Tongue (tissue), 3 donors: ENCODE measurements at places on chromosomes 4 and X. TPM values are rescaled to one million over a fixed set of nuclear protein-coding genes. Genes with fewer than 3 reads are reported as not detected.

Gene CT45A5
- total RNA-seq: not detected

DNA sequence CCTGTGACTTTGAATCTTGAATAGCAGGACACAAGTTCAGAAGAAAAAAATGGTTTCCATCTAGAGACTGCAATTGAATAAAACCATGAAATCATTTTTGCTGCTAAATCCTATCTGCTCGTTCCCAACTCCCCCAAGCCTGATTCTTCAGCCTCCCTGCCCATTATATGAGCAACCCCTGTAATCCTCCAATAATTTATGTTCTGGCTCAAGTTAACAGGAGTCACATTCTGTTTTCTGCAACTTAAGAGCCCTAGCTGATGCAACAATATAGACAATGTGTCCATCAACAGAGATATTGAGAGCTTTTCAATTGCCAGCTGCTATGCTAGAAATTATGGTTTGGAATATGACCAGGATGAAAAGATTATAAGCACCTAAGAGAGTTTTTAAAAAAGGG is 84.1 kb downstream of the LDB2 start:
- DNase-seq: no peak

Gene XG
- 6.4 TPM for total RNA-seq

GRCh38 chrX:150005027-150005426 is 66.7 kb upstream of the EOLA2 start:
- peak; percentile 55 for DNase-seq

DNA sequence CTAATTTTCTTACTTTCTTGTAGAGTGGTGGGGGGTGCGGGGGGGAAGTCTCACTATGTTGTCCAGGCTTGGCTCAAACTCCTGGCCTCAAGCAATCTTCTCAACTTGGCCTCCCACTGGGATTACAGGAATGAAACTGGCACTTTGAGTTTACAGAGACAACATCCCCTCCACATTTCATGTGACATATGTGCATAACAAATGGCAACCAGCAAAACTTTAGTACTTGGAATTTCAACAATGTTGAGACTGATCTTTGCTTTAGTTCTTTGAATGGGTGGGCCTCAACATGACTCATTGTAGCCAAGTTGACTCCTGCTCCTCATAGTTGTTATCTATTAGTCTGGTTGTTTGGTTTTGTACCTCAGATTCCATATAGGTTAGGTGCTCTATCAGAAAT is 11.4 kb upstream of the FMR1 start:
- no peak for DNase-seq

Gene ABRAXAS1
- 17.8 TPM for total RNA-seq

GRCh38 chr4:147345662-147346061 is 135.2 kb upstream of the EDNRA start:
- no peak for DNase-seq

GRCh38 chr4:118287711-118288451 is 64.9 kb downstream of the PRSS12 start:
- peak; percentile 47 for DNase-seq

Gene AMTN
- not detected for total RNA-seq

DNA sequence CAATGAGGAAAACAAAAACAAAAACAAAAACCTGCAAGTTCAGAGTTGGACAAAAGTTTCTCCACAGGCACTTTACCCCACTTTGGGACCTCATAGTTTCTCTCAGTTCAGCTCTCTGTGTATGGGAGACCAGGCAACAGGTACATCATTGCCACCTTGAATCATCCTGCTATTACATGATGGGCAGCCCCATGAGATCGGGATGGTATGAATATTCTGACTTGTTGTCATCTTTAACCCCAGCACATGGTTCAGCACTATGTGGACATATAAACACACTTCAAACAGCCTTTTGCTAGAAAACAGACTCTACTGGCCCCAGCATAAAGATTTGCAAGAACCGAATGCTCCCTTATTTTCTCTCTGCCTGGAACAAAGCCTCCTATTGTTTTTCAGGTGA is 176.9 kb upstream of the SCML1 start:
- DNase-seq: no peak

Gene DMRTC1B
- not detected for total RNA-seq
